D721Med (cell line): ENCODE measurements at places on chromosomes 4 and X.

DNA sequence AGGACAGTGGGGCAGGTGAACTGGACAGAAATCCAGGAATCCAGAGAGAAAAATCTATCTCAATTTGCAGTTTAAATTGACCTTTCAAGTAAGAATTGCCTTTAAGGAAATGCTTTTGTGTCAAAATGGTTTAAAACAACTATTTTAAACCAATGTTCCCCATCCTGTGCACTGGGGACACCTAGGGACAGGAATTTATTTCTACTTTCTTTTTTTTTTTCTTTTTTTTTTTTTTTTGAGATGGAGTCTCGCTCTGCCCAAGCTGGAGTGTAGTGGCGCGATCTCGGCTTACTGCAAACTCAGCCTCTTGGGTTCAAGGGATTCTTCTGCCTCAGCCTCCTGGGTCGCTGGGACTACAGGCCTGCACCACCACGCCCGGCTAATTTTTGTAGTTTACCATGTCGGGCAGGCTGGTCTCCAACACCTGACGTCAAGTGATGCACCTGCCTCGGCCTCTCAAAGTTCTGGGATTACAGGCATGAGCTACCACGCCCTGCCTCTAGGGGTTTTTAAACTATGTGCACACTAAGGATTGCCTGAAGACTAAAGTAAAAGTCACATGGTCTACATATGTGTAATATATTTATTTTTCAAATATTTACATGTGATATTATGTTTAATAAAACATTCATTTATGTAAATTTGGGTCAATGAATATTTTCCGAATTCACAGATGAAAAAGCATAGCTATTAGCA, 1213.4 kb downstream of the STIM2 start:
- DNase-seq = no peak

- no peak for DNase-seq
These were observed 277.6 kb upstream of the DIAPH2 start for GRCh38 chrX:96407072-96407471.

DNA sequence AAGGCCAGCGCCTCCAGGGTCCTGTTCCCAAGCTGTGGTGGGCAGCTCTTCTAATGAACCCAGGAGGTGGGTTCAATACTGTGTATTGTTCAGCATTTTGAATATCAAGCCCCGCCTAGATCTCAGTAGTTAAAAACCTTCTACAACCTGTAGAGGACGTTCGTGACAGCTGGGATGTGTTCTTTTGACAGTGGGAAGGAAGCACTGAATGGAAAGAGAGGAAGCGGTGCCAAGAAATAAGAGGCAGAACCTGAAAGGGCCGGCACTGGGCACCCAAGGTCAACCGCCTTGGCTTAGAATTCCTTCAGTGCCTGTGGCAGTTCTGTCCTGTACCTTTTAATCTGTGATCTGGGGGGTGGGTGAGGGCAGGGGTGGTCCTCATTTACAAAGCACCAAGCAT, 73.1 kb downstream of the CC2D2A start:
- DNase-seq = no peak

- DNase-seq = no peak
These were observed 21.9 kb upstream of the ZNF81 start for GRCh38 chrX:47814851-47815250.

GRCh38 chr4:3034231-3034630, 40.1 kb downstream of the HTT-AS start:
- no peak for DNase-seq

DNA sequence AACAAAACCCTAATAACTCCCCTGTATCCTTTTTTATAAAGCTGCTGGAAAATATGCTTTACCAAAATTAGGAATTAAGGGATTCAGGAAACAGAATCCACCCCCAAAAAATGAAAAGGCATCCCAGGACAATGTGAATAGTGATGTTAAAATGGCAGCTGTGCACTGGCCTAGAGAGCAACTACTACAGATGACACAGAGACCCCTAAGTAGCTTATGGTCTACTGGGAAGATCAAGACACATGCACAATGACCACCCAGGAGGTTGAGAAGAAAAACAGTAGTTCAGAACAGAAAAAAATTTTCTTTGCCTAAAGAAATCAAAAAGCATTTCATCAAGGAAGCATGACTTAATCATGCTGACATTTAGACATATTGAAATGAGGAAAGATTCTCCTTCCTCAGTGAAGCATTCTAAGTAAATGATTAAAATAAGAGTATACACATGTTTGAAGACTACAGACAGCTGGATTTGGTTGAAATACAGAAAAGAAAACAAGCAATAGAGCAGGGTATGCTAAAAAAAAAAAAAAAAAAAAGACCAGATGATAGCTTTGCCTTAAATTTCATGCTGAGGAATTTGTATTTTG, 117.3 kb downstream of the WDFY3 start:
- DNase-seq = no peak

DNA sequence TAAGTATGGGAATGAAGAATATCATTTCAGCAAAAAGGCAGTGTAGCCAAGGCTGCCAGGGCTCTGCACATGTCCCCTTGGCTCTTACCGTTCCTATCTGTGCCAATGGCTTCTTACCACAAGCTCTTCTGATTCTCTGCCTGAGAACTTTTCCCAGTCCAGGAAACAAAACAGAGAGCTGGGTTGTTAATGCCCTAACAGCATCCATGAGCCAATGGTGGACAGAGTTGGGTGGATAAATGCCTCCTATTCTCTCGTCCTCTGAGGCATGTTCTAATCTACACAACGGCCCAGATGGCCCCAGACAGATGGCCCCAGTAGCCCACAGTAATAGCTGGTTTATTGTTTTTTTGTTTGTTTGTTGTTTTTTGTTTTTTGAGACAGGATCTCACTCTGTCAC, 28.0 kb downstream of the SCD5 start:
- no peak for DNase-seq

GRCh38 chr4:66169341-66169740, 499.1 kb upstream of the EPHA5 start:
- DNase-seq = no peak

DNA sequence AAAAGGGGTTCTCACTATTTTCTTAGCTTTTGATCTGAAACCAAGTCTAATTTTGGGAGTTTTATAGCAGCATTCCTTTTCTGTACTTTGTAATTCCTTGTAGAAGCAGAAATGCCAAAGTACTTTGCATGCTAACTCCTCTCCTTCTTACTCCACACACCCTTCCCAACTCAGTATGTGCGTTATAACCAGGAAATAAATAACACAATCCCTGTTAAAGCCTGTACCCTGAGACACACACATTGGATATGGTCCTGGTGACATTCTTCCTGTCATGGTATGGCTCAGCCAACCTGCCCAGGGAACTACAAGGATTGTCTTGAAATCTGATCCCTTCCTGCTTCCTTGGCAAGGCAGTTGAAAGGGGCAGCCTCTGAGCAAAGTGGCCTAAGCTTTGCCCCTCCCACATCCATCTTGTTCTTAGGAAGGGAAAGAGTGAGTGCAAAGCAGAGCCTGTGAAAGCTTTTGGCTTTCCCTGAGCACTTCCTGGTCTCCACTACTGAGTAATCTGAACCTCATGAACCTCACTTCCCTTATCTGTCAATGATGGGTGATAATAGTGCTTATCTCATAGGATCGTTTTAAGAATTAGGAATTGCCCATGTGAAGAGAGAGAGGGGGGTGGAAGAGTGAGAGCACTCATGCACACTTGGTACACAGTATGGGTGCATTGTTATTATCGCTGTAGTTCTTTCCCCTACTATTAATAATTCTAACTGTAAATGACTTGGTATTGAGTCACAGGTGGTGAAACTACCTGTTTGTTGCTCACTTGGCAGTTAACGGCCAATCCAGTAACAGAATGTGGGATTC, 109.3 kb downstream of the AFF2 start:
- no peak for DNase-seq

GRCh38 chr4:967113-968104, 6.0 kb downstream of the DGKQ start:
- no peak for DNase-seq

DNA sequence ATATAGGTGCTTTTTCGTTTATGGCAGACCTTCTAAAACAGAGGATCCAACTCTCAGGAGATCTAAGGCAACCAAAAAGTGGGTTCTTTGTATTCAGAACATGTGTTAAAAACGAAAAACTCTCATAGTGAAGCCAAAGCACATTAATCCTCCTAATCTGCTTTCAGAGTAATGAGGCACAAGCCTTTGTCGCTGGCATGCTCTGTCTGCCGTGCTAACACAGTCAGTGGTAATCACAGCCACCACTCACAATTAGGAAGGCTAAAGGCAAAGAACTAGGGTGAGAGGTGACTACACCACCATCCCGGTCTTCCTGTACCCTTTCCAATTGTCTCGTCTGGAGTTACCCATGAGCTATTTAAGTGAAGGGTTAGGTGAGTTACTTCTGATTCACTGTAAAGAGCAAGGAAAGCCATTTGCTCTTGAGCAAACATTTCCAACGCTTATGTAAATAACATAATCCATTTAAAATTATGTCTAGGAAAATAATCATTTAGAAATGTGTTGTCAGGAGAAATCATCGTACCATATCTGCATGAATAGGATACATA, 40.7 kb downstream of the NPY2R start:
- no peak for DNase-seq

DNA sequence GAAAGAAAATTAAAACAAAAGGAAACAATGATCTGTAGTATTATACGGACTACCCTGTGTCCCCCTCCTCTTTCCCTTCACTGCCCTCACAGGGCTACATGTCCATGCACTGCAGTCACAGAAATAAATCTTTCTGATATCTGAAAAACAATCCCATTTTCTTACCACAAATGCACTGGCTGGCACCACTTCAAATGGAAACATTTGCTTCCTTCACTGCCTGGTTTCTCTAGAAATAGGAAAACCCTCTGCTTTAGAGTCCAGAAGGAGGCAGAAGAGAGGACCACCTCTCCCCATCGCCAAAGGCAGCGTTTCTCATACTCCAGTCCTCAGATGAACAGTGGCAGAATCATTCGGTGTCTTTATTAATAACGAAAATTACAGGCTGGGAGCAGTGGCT, 98.2 kb downstream of the GRIA3 start:
- no peak for DNase-seq

DNA sequence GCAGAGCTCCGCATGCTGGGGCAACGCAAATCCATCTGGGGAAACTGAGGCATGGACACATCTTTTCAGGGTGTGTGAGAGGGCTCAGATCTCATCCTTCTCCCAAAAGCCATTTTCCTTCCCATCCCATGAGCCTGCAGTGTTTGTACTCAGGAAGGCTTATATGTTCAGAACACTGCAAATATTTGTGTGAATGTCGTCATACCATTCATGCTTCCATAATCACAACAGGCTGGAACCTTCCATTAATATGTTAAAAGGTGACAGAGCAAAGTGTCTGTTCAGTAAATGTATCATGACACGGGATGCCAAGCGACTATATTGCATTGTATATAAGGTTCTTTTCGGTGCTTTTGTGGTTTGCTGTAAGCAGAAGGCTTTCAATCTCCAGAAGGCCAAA, 8.5 kb downstream of the TRIML1 start:
- no peak for DNase-seq

GRCh38 chrX:64206556-64207162, 1.2 kb upstream of the AMER1 start:
- no peak for DNase-seq

DNA sequence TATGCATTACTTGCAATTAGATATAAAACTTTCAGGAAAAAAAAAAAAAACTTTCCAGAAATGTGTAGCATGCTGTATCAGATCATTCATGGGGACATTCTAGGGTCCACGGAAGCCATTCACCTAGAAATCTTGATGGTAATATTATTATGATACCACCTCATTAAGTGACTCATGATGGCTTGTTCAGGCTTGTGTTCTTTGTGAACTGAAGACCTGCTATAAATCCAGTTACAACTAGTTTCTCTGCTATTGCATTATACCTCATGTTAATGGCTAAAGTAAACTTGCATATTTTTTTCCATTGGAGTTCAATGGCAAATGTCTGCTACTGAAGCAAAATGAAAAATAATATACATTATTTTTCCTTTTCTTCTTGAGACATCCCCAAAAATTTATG, 35.3 kb upstream of the PTPN13 start:
- no peak for DNase-seq

GRCh38 chrX:23797371-23798128, 14.6 kb downstream of the SAT1 start:
- no peak for DNase-seq

DNA sequence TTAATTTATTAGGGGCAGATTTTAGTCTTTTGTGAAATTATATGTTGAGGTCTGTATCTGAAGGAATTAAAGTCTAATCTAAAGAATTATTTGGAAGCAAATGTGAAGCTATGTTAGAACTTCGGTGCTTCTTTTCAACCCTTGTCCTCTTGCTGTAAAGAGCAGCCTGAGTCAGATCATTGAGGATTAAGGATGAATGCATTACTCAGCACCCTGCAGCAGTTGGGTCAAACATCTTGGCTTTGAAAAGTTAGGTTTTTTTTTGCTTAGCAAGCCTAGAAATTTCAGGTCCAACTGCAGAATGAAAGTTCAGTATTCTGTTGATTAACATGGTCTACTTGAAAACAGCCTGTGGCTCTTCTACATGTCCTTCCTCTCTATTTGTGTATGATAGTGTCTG, 57.6 kb downstream of the SLC4A4 start:
- no peak for DNase-seq

DNA sequence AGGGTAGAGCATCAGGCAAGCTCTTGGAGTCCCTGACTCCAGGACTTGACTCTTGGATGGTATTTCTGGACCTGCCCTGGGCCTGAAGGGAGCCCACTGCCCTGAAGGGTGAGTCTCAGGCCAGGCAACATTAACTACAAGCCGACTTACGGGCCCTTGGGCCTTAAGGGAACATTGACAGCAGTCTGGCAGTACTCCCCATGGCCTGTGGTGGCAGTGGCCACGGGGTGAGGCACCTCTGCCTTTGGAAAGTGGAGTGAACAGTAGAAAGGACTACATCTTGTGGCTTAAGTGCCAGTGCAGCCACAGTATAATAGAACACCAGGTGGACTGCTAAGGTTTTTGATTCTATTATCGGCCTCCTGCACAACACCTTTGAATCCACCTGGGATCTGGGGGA, 36.3 kb downstream of the SH3BGRL start:
- DNase-seq = no peak

- no peak for DNase-seq
These were observed 2.3 kb downstream of the ODAM start for GRCh38 chr4:70197842-70198241.

GRCh38 chr4:109548655-109549054, 11.4 kb upstream of the MCUB start:
- no peak for DNase-seq

DNA sequence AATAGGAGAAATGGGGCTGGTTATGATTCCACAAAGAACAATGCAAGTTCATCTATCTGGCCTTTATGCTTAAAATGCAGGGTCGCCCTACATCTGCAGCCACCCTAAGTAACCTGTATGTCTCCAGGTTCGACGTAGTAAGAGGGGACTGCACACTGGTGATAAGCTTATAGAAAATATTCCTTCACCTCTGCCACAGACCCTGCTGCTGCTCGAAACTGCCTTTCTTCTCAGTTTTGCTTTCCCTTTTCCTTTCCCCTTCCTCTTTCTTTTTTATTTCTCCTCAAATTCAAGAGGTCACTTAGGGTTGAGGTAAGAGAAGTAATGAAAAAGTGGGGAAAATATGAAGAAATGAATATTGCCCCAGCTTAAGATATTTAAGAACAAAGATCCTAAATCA, 123.5 kb downstream of the DCHS2 start:
- no peak for DNase-seq
